ENCODE measurements at places on chromosomes 12 and 14.

DNA sequence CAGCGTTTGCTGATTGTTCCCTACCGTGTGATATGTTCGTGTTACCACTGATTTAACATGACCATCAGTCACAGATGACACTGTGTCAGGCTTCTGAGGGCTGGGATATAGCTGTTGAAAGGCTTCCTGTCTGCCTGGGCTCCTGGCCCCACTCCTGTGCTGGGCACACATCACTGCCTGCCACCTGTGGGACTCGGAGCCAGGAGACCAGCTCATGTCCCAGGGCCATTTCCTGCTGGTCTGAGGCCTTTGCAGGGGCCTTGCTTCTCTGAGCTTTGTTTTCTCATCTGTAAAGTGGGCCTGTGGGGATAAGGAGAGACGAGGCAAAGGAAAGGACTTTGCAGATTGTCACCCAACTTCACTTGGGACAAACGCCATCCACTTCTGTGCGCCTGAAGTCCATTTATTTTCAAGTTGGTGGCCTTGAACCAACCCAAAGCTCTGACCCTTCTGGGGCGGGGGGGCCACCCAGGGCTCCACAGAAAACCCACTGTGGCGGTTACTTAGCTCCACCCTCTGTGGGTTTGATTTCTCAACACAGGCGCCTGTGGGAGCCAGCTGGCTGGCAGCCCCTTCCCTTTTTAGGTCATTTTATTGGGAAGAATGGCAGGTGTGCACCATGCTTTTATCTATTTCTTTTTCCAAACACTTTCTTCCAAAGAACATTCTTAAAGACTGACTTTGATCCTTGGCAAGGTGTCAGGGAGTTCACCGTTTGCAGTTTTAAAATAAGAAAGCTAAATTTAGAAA lies 54.1 kb downstream of the BEGAIN start:
- no peak for DNase-seq

GRCh38 chr14:92507174-92507768 lies 6.3 kb upstream of the RIN3 start:
- no peak for DNase-seq

DNA sequence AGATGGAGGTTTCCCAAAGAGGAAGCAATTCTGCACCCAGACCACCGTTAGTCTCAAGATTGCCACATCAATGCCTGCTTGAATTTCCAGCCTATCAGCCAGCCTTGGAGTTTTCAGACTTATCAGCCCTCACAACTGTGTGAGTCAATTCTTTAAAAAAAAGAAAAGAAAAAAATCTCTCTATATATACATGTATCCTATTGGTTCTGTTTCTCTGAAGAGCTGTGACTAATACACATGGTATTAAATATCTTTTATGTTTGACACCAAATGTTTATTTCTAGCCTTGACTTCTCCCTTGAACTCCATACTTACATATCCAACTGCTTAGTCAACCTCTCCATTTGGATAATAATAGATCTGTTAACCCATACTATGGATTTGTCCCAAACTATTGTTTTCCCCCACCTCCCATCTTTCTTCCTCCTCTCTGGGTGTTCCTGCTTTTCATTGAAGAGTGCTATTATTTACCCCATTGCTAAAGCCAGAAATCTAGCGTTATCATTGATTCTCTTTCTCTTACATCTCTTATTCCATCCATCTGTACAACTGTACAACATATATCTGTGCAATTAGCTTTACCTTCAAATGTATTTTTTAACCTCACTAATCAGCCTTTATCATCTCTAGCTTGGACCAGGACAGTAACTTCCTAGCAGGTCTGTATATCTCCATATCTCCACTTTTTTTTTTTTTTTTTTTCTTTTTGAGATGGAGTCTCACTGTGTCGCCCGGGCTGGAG lies 22.7 kb upstream of the EID3 start:
- peak; percentile 87 for DNase-seq

GRCh38 chr12:68469113-68469512 lies 137.0 kb upstream of the MDM1 start:
- DNase-seq, result no peak

DNA sequence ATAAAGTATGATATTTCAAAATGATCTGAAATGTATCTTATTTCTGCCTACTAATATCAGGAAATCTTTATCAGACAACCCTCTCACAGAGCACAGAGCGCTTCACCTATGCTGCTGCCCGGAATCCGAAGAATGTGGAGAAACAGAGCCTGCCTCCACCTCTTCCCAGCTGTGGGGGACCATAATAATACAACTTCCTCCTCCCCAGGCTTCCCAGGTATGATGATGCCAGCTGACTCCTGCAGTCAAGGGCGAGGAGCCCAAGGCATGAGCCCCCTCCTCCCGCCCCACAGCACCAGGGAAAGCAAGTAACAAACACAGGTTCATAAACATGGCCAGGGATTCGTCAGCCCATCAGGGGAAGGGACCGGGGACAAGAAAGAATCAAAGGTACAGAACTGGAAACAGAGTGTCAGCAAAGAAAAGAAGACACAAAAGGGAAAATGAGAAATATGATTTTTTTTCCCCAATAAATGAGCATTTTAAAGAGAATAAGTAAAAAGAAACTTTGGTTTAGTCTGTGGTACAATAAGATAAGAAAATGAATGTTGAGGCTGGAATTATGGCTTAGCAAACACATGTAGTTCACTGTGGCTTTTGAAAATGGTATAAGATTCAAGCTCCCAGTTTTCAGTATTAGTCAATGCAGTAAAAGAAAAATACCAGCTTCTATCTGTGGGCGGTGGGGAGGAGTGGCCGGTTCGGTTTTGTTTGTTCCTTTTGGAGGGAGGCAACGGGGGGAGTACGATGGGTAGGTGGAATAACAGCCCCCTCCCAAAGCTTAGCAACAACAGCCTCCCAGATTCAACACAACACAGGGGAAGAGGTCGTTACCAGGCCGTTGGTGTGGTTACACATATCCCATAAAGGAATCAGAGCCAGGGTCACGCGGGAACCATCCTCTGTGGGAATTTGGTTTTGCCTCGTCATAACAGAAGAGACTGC lies 68.3 kb downstream of the SETD3 start:
- no peak for DNase-seq

GRCh38 chr12:112962561-112962960 lies 15.8 kb upstream of the OAS2 start:
- DNase-seq, result no peak

- DNase-seq, result no peak
Observed at GRCh38 chr14:47300796-47301195, 374.6 kb downstream of the MDGA2 start.

DNA sequence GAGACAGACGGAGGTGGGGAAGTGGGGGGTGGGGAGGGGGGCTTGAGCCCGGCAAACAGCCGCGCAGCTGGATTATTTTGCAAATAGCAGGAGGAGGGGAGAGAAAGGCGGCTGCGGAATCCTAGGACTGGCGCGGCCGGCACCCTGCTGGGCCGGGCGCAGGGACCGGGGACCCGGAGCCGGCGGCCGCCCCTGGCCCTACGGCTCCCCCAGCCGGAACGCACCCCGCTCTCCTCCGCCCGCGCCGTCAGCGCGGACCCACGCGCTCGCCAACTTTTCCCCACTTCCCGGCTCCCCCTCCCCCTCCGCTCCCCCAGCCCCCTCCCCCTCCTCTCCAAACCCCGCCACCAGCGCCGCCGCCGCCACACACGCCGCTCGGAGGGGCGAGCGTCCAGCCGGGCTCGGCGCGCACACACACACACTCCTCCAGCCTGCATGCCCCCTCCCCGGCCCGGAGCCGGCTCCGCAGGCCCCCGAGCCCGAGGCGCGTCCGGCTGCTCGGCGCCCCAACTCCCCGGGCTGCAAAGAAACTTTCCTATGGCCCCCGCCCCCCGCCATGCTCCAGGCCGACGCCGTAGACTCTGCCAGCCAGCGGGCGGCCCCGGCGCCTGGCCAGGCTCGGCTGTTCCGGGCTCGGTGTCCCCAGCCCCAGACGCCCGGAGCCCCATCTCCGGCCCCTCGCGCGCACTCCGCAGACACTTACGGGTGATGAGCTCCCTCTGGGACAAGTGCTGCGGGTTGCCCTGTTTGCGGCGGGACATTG lies 1.4 kb downstream of the BCL11B start:
- no peak for DNase-seq

- DNase-seq, result no peak
Observed at GRCh38 chr14:90976101-90976500, 84.3 kb downstream of the RPS6KA5 start.

- DNase-seq, result peak; percentile 64
Observed at GRCh38 chr12:24960222-24960855, 11.4 kb upstream of the BCAT1 start.

- peak; percentile 43 for DNase-seq
Observed at GRCh38 chr12:104578453-104578852, 121.7 kb downstream of the CHST11 start.

- DNase-seq, result peak; percentile 78
Observed at GRCh38 chr14:73633116-73634010, 11.4 kb upstream of the DNAL1 start.

- DNase-seq, result no peak
Observed at GRCh38 chr14:104290058-104290667, 151.8 kb downstream of the KIF26A start.

- DNase-seq, result peak; percentile 75
Observed at GRCh38 chr12:103548622-103549601, 38.2 kb upstream of the STAB2 start.

- DNase-seq, result peak; percentile 76
Observed at GRCh38 chr14:76810953-76811400, 1.7 kb downstream of the ANGEL1 start.

GRCh38 chr14:74838166-74838565 lies 37.8 kb downstream of the PROX2 start:
- DNase-seq, result no peak
